ENCODE measurements at places on chromosomes 4 and X. TPM values are rescaled to one million over a fixed set of nuclear protein-coding genes. Genes with fewer than 3 reads are reported as not detected.

DNA sequence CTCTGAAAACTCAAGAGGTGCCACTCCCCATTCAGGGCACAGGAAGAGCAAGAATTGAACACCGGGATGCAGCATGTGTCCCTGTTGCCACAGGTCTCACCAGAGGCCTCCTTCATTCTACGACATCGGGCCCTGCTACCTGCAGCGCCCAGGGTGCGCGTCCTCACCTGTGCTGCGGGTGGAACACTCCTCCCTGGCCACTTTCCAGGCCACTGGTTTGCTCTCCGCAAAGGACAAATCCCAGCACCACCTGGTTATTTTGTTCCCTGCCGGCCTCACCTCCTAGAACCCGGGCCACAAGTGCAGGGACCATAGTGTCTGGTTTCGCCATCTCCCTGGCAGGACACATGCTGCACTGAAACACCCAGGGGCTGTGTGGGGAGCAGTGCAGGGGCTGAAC lies 14.3 kb upstream of the FAM3A start:
- no peak for DNase-seq

DNA sequence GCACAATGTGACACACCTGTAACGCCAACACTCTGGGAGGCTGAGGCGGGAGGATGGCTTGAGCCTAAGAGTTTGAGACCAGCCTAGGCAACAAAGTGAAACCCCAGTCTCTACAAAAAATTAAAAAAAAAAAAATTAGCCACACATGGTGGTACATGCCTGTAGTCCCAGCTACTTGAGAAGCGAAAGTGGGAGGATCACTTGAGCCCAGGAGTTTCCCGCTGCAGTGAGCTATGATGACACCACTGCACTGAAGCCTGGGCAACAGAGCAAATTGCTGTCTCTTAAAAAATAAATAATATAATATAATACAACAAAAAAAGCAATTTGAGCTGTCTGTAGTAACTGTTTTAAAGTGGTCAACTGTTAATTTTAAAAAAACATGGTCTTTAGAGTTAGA lies 13.2 kb downstream of the SPOCK3 start:
- no peak for DNase-seq

DNA sequence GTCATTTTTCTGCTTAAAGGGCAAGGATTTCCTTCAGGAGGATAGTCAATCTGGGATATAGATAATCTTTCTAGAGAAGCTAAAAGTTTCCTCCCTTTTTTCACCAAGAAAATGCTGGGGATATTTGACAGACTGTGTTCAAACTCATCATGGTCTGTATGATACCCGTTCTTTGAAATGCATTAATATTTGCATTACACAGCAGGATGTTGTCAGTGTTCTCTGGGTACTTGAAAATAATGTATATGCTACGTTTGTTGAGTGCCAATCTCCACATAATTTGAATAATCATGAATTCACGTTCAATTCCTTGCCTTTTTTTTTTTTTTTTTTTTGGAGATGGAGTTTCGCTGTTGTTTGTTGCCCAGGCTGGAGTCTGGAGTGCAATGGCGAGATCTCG lies 18.0 kb upstream of the BMPR1B start:
- no peak for DNase-seq

Gene TCEAL3
- total RNA-seq = 81.3 TPM

All from dorsolateral prefrontal cortex (tissue), 122 donors.